ENCODE measurements at places on chromosomes 13 and 19.

GRCh38 chr19:18529782-18530181 lies 7.9 kb upstream of the ELL start:
- DNase-seq, result no peak

GRCh38 chr19:1370579-1371361 lies 12.9 kb upstream of the NDUFS7 start:
- no peak for DNase-seq

GRCh38 chr19:43612374-43612773 lies 486 bp downstream of the SRRM5 start:
- DNase-seq, result no peak

- no peak for DNase-seq
Observed at GRCh38 chr19:4640247-4641000, 1.1 kb downstream of the TNFAIP8L1 start.

Measured in activated naive CD8-positive, alpha-beta T cell treated with anti-CD3 and anti-CD28 coated beads for 36 hours (primary cell).